ENCODE measurements at places on chromosomes 6 and 20.
A peak's percentile ranks its signal among the peaks of the same experiment; 100 is the strongest.

GRCh38 chr6:155186052-155186658 lies 77.7 kb upstream of the CLDN20 start:
- no peak for DNase-seq

GRCh38 chr20:37291724-37292126 lies 2.3 kb downstream of the MANBAL start:
- no peak for DNase-seq

GRCh38 chr6:27814665-27815424 lies 97.4 kb downstream of the OR2B2 start:
- peak; percentile 95 for DNase-seq

DNA sequence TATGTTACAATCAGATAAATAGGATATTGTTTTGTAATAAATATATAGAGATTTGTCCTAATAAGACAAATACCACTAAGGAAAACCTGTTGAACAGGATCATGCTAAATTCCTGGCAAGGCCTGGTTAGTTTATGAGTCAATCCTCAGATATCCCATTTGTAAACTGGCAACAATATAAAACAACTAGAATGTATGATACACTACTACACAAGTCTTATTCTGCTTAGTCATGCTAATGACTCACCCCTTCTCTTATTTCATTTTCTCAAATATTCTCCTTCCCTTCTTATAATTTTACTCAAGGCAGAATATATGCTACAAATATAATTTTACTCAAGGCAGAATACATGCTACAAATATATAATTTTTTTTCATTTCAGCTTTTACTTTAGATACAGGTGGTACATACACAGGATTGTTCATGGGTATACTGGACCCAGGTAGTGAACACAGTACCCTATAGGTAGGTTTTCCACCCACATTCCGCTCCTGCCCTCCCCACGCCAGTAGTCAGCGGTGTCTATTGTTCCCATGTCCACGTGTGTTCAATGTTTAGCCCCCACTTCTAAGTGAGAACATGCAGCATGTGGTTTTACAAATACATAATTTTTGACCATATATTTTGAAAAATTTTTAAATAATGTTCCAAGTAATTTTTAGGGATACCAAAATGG lies 6.3 kb downstream of the OSER1 start:
- peak; percentile 90 for DNase-seq

- no peak for DNase-seq
Observed at GRCh38 chr6:41065550-41066026, 6.6 kb downstream of the OARD1 start.

DNA sequence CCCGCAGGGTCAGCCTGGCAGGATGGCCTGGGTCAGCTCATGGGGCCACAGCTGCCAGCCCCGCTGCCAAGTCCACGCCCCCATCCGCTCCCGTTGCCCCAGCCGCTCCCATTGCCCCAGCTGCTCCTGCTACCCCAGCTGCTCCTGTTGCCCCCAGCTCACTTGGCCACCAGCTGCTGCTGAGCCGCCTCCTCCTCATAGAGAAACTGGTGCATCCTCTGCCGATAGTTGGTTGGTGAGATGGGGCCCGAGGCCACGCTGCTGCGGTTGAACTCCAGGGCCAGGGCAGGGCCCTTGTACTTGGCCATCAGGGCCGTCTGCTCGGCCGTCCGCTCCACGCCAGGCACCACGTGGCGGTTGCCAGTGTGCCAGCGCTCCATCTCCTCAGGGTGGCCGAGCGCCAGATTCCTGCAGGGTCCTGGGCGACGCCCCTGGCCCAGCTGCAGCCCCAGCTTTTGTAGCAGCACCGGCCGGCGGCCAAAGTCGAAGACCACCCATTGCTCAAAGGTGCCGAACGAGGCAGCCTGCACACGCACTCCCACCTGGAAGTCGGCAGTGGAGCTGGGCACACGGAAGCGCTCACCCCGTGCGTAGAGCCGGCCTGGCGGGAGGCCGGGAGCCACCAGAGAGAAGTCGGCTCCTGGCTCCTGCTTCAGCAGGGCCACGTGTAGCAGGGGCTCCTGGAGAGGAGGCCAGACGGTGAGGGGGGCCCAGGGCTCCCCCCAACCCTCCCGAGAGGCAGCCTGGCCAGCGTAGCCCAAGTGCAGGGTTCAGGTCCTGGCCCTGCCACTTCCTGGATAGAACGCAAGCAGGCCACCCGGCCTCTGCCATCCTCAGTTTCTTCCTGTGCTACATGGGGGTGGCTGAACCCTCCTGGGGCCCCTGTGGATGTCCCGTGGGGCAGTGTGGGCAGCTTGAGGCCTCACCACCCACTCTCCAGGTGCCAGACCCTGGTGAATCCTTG lies 4.8 kb downstream of the HELZ2 start:
- DNase-seq = no peak

DNA sequence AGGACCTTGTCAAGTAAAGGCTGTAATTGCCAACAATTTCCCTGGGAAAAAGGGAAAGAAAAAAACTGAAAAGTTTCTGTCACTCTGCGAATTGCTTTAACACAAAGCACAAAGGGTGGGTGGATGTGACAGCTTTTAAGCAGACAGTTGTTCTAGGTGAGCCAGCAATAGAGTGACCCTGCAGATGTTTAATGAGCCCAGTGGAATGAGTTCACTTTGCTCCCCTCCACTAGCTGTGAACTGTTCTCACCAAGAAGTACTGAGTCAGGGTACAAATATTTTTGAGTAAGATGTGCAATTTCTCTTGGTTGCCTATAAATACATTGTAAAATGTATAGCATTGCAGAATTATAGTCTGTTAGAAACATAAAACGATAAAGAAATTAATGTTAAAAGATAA lies 26.2 kb upstream of the LRRC1 start:
- DNase-seq = no peak

DNA sequence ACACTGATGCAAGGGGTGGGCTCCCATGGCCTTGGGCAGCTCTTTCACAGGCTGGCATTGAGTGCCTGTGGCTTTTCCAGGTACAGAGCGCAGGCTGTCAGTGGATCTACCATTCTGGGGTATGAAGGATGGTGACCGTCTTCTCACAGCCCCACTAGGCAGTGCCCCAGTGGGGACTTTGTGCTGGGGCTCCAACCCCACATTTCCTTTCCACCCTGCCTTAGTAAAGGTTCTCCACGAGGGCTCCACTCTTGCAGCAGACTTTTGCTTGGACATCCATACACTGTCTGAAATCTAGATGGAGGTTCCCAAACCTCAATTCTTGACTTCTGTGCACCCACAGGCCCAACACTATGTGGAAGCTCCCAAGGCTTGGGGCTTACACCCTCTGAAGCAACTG lies 107.9 kb upstream of the ECI2 start:
- DNase-seq = no peak

DNA sequence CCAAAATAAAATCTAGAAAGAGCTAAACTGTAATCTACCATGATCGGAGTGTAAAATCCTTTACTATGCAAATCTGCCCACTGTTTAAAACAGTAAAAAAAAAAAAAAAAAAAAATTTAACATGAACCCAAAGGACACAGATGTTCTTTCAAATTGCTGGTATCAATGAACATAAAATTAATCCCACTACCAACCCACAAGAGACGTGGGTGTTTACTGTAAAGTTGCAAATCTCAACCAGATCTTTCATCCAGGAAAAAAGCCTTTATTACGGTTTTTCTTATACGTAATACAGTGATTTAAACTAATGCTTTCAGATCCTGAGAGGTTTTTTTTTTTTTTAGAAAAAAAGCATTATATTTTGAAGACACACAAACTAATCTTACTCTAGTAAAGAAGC lies 2.5 kb downstream of the CDK19 start:
- no peak for DNase-seq

Data from SW480 (cell line).